Panc1 (cell line): ENCODE measurements at places on chromosomes 6 and 20. TPM values are rescaled to one million over a fixed set of nuclear protein-coding genes. Genes with fewer than 3 reads are reported as not detected.

DNA sequence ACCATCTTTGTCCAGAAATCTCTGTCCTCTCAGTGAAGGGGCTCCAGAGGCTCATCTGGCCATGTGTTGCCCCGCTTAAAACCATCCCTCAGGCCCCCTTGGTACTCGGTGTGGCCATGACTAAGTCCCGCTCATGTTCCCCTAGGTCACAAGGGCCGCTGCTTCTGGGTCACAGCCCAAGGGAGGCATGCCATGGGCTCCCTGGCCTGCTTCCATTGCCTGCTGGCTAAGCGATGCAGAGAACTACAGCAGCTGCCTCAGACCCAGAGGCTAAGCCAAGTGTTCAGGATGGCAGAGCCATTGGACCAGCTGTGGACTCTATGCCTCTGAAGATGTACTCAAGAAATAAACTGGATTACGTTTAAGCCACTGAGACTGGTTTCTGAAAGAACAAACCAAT is 95.5 kb downstream of the ZFP64 start:
- H3K4me3 ChIP-seq = no peak overlapping the region
- no peak for DNase-seq
- no peaks in the 10 kb centered on the region for H3K36me3 ChIP-seq
- H3K27ac ChIP-seq = no peak overlapping the region
- no peaks in the 10 kb centered on the region for H3K27me3 ChIP-seq

The ADGRF1 gene
- 0.95 TPM for total RNA-seq

- no peak for DNase-seq
- no peak overlapping the region for H3K27ac ChIP-seq
- H3K27me3 ChIP-seq = no peaks in the 10 kb centered on the region
- H3K4me1 ChIP-seq = peaks cover 27% of the 10 kb centered on the region; the same call in 1 of the 2 replicates
- H3K36me3 ChIP-seq = no peaks in the 10 kb centered on the region
- no peak overlapping the region for H3K4me3 ChIP-seq
Observed at GRCh38 chr6:37893257-37893656, 73.7 kb downstream of the ZFAND3 start.

DNA sequence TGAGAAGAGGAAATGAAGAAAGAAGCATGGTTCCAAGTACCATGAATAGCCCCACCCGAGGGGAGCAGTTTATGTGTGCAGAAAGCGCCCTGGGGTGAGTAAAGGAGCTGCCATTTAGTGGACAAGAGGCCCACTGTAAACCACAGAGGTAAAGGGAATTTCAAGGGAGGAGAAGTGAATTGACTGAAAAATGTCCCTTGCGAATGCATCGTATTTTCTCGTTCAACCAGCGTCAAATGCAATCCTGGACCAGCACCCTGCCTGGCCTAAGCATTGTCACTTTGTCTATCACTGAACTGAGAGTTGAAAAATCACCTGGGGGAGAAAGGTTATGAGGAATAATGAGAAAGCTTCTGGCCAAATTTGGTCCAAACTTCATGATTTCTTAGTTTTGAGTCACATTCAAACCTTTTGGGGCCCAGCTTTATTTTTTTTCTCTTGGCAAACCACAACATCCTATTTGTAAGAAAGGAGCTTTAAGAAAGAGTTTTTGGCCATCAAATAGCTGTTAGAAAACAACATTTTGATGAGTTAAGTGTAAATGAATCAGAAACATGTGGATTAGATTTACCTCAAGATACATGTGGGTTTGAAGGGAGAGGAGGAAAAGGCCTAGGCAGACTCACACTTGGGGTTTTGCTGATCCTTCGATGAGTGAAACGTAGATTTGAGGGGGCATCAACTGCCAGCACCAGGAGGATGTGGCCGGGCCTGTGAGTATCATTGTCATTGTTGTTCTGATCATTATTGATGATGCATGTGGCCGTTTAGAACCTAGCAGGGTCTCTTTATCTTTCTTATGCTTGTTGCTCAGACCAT is 214.0 kb downstream of the CLIC5 start:
- no peaks in the 10 kb centered on the region for H3K36me3 ChIP-seq
- H3K27me3 ChIP-seq = peaks cover 2% of the 10 kb centered on the region; the same call in 1 of the 2 replicates
- DNase-seq = no peak
